WTC11 (cell line): ENCODE measurements at places on chromosomes 3 and 15. TPM values are rescaled to one million over a fixed set of nuclear protein-coding genes. Genes with fewer than 3 reads are reported as not detected.

The GOLGA8O gene
- total RNA-seq = not detected in 3 replicates

The HERC2 gene
- total RNA-seq = 81.5 to 94.2 TPM (median 82.0 TPM) in 3 replicates

The ERICH6 gene
- 0.26 to 0.30 TPM in 2 of 3 replicates, not detected in the other for total RNA-seq

The RASGRF1 gene
- total RNA-seq = 0.85 to 0.99 TPM (median 0.89 TPM) in 3 replicates

The CHRNA3 gene
- 2.2 to 4.4 TPM (median 3.2 TPM) in 3 replicates for total RNA-seq

The AEN gene
- total RNA-seq = 118 to 183 TPM (median 125 TPM) in 3 replicates

The CKMT1B gene
- 35.4 to 41.5 TPM (median 37.3 TPM) in 3 replicates for total RNA-seq

The CPLX3 gene
- total RNA-seq = 0.09 to 0.21 TPM (median 0.09 TPM) in 3 replicates

The RHOV gene
- total RNA-seq = 5.0 to 5.4 TPM (median 5.1 TPM) in 3 replicates

The CSTA gene
- not detected in 3 replicates for total RNA-seq

The TMEM207 gene
- not detected in 3 replicates for total RNA-seq

The CLCN2 gene
- total RNA-seq = 15.7 to 22.6 TPM (median 17.0 TPM) in 3 replicates

The ADGRG7 gene
- not detected in 3 replicates for total RNA-seq

The PPARG gene
- total RNA-seq = 0.30 to 0.79 TPM (median 0.66 TPM) in 3 replicates

The NPTN gene
- 96.1 to 116 TPM (median 102 TPM) in 3 replicates for total RNA-seq

The THAP10 gene
- 2.6 to 3.6 TPM (median 3.4 TPM) in 3 replicates for total RNA-seq
